ENCODE measurements at places on chromosomes 6 and 20. TPM values are rescaled to one million over a fixed set of nuclear protein-coding genes. Genes with fewer than 3 reads are reported as not detected.
A peak's percentile ranks its signal among the peaks of the same experiment; 100 is the strongest.

DNA sequence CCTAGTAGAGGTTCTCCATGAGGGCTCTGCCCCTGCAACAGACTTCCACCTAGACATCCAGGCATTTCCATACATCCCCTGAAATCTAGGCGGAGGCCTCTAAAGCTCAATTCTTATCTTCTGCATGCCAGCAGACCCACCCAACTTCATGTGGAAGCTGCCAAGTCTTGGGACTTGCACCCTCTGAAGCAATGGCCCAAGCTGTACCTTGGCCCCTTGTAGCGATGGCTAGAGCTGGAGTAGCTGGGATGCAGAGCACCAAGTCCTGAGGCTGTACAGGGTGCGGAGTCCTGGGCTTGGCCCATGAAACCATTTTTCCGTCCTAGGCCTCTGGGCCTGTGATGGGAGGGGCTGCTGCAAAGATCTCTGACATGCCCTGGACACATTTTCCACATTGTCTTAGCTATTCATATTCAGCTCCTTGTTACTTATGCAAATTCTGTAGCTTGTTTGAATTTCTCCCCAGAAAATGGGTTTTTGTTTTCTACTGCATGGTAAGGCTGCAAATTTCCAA lies 17.4 kb upstream of the ELOVL5 start:
- H3K4me3 ChIP-seq = no peak overlapping the region
- H3K27me3 ChIP-seq = no peaks in the 10 kb centered on the region
- peaks cover 1% of the 10 kb centered on the region for H3K36me3 ChIP-seq
- H3K4me1 ChIP-seq = peaks cover 12% of the 10 kb centered on the region

DNA sequence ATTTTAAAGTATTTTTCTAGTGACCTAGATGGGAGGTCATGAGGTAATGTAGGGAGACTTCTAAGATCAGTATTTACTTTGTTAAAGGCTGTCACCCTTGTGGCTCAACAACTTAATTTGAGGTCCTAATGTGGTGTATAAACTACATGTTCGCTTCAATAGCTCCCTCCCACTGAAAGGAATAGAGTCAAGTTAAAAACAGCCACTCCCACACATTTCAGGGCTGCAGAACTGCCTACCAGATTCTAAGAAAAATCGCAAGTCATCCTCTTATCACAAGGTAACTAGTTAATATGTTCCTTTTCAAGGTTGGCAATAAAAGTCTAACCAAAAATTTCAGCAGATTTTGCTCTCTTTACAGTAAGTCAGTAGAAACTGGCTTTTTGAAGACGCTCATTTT lies 15.1 kb downstream of the GSTA1 start:
- H3K27ac ChIP-seq = no peak overlapping the region
- H3K4me3 ChIP-seq = no peak overlapping the region
- no peak for DNase-seq
- H3K36me3 ChIP-seq = no peaks in the 10 kb centered on the region
- H3K27me3 ChIP-seq = peaks cover 13% of the 10 kb centered on the region

DNA sequence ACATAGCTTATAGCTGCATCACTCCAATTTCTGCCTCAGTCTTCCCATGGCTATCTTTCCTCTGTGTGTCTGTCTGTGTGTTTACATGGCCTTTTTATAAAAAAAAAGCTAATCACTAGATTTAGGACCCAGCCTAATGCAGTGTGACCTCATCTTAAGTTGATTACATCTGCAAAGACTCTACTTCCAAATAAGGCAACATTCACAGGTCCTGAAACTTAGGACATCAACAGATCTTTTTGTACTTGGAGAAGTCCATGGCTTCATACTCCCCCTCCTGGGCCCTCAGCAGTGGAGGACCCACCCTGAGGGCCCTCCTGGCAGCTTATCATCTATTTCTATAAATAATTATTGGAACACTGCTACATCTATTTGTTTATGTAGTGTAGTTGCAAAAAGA lies 146.1 kb downstream of the LMBRD1 start:
- H3K36me3 ChIP-seq = no peaks in the 10 kb centered on the region
- H3K27ac ChIP-seq = no peak overlapping the region

GRCh38 chr6:102066301-102066700 lies 672.8 kb downstream of the GRIK2 start:
- no peaks in the 10 kb centered on the region for H3K36me3 ChIP-seq
- H3K27ac ChIP-seq = no peak overlapping the region
- H3K4me3 ChIP-seq = no peak overlapping the region
- H3K4me1 ChIP-seq = no peaks in the 10 kb centered on the region

DNA sequence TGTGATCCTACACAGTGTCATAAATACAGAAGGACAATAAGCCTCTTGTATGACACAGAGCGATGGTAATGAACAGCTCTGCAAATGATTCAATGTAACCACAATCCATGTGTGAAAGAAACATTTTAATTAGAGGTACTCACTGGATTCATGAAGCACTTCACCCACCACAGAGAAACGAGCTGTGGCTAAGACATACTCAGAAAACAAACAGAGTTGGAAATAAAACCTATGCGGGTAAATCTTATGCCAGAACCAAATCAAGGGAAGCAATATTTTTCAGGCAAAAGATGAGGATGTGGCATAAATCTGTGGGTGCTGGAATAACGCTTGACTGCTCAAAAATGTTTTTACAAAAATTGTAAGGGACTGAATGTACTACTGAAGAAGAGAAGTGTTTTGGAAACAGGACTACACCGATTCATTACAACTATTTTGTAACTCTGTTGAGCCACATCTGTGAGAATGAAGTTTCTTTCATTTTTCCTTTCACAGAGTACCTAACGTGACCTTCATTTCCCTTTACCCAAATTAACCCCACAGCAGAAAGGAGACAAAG lies 112.1 kb downstream of the WDR27 start:
- H3K36me3 ChIP-seq = no peaks in the 10 kb centered on the region
- H3K4me1 ChIP-seq = peaks cover 63% of the 10 kb centered on the region
- H3K4me3 ChIP-seq = peak overlapping the region; percentile 65
- no peak for DNase-seq
- peak overlapping the region; percentile 81 for H3K27ac ChIP-seq

GRCh38 chr6:169774347-169774746 lies 22.9 kb downstream of the ERMARD start:
- H3K27ac ChIP-seq = no peak overlapping the region
- H3K4me3 ChIP-seq = no peak overlapping the region
- H3K27me3 ChIP-seq = no peaks in the 10 kb centered on the region
- no peaks in the 10 kb centered on the region for H3K4me1 ChIP-seq

DNA sequence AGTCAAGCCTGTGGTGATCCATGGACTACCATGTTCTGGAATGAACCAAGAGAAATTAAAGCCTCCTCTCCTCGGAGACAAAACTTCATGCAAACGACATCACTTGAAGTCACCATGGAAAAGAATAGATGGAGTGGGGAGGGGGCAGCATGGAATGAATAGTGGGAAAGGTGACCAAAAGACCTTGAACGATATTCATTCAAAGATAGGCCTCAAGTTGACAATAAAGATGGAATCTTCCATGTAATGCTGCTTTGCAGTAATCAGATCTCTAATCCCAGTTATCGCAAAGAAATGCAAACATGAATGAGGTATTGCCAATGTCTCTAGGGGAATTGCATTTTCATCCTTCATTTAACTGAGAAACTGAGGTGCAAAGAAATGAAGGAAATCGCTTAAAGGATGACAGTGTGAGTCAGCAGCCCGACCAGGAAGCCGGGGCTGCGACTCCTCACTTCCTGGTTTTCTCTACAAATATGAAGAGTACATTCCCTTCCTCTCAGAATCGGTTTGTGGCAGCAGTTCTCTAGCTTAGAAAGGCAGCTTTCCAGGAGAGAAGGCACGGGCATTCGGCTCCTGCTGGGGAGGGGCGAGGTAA lies 65.6 kb upstream of the RREB1 start:
- peak overlapping the region; percentile 82 for H3K27ac ChIP-seq
- H3K27me3 ChIP-seq = no peaks in the 10 kb centered on the region
- H3K4me3 ChIP-seq = no peak overlapping the region
- DNase-seq = no peak
- H3K36me3 ChIP-seq = no peaks in the 10 kb centered on the region
- peaks cover 33% of the 10 kb centered on the region for H3K4me1 ChIP-seq

The IL20RA gene
- not detected for total RNA-seq
